ENCODE measurements at places on chromosomes 11 and 22.

DNA sequence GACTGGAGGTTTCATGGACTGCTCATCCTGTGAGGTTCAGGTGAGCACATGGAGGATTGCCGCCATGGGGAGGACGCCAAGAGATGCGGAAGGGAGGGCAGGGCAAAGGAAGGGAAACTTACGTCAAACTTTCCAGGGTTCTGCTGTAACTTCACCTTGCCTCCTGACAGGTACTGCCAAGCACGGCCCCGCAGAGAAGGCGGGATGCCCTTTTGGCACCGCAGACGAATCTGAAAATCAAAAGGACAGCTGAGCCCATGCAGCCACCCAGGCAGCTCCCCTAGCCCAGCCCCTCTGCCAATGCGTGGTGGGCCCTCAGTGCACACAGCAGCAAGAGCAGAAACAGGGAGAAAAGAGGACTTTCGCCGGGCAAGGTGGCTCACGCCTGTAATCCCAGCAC is 10.0 kb upstream of the CASTOR1 start:
- no peak for DNase-seq

GRCh38 chr11:121328176-121328966 is 35.8 kb downstream of the SC5D start:
- no peak for DNase-seq

GRCh38 chr11:70108250-70108649 is 30.1 kb downstream of the ANO1 start:
- DNase-seq, result no peak

GRCh38 chr11:27215471-27216269 is 147.3 kb downstream of the CCDC34 start:
- DNase-seq, result no peak

Measured in NCI-H460 (cell line).